Left forelimb (tissue), 1 donor: ENCODE measurements at places on chromosomes 1 and 21.

DNA sequence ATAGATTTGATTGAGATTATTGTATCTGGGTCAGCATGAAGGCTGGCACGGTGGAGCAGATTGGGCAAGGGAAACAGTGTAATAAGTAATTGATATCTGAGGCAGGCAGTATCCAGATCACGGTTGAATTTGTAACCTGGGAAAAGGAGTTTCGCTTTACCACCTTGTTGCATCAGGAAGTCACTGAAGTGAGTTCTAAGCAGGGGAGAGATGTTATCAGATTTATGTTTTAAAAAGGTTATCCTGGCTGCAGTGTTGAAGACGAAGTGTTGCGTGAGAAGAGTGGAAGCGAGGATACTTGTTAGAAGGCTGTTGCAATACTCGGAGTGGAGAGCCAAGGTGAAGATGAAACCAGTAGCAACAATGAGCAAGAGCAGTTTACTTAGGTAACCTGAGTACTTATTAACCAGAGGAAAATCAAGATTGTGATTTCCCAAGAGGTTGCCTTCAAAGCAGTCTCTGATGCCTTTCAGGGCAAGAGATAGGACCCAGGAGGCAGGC, 77.8 kb downstream of the LHX9 start:
- no peak for DNase-seq

DNA sequence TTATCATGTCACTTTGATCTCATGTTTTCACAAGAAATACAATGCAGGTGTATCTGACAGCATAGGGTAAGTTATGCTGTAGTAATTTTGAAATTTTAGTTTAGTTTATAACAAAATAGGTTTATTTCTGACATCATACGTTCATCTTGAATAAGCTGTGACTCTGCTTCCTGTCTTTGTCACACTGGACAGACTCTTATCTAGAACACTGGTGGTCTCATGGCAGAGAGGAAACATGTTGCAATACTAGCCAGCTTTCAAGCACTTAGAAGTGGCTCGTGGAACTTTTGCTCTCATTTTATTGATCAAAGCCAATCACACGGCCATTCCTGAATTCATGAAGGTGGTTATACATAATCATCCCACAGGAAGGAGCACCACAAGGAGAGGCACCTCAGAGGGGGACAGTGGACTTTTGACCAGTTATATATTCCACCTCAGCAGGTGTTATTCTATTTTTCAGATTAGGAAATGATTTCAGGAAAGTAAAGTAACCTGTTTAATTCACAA, 46.5 kb downstream of the CYP2J2 start:
- no peak for DNase-seq

DNA sequence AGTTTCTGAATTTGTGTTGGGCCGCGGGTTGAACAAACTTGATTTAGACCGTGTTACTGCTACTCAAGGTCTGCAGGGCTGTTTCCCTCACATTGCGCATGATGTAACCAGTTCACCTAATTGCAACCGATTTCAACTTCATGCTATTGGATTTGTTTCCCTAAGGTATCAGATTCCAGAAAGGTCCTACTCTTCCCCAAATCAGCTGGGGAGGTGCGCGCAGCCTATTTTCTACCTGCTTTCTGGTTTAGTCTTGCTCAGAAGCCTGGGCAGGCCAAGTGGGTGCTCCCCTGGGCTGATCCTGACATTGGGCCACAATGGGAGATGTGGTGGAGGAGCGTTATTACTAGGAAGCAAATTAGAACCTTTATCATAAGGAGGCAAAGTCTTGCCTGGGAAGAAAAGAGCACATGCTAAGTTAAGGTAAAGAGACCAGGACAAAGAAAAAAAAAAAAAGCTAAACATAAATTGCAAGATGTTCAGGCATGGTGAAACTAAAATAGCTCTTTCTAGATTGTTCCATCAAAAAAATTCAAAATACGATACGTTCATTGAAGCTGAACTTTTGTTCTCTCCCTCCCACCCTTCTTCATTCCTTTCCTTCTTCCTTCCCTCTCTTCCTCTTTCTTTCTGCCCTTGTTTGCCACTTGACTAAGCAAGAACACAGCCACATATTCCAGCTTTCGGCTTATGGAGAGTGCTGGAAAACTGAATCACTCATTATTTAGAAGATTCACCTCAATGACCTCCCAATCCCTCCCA, 28.8 kb upstream of the TARBP1 start:
- DNase-seq = no peak

DNA sequence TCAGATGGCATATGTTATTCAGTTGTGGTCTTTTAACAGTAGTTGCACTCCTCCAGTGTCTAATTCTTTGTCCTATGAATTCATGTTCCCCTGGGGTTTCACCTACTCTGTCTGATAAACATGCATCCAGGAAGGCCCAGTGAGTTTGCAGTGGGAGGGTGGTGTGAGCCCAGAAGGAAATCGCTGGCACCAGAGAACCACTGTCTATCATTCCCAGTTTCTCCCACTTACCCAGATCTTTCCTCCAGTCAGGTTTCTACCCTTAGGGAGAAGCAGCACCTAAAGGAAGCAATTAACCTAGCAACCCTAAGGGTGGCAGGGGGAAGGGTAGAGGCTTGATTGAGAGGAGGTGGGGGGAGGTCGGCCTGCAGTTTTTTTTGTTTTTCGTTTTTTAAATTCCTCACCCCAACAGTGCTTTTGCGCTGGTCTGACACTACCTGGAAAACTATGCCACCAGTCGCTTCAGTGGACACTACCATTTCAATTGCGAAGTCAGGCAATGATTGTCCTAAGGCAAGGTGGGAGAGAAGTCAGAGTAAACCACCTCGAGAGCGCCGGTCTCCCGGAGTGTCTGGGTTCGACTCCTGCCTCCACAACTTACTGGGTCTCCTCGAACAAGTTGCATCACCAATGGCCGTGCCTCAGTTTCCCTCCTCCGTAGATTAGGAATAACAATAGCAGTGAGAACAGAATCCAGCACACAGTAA, 766 bp upstream of the SLC44A3 start:
- no peak for DNase-seq

DNA sequence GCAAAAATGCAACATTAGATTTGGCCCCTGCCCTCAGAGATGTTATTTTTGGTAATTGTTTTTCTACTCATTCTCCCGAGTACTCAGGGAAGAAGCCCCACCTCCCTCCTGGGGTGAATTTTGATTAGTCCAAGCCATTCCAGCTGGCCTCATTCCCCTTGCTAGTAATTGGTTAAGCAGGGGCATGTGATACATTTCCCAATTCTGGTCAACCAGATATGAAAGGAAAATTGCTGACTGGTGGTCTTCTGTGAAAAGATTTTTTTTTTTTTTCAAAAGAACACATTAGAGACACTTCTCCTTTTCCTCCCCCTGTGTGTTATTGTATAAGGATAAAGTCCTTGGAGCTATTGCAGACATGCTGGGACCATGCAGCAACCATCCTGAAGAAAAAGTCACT, 71.1 kb upstream of the AKT3 start:
- no peak for DNase-seq

DNA sequence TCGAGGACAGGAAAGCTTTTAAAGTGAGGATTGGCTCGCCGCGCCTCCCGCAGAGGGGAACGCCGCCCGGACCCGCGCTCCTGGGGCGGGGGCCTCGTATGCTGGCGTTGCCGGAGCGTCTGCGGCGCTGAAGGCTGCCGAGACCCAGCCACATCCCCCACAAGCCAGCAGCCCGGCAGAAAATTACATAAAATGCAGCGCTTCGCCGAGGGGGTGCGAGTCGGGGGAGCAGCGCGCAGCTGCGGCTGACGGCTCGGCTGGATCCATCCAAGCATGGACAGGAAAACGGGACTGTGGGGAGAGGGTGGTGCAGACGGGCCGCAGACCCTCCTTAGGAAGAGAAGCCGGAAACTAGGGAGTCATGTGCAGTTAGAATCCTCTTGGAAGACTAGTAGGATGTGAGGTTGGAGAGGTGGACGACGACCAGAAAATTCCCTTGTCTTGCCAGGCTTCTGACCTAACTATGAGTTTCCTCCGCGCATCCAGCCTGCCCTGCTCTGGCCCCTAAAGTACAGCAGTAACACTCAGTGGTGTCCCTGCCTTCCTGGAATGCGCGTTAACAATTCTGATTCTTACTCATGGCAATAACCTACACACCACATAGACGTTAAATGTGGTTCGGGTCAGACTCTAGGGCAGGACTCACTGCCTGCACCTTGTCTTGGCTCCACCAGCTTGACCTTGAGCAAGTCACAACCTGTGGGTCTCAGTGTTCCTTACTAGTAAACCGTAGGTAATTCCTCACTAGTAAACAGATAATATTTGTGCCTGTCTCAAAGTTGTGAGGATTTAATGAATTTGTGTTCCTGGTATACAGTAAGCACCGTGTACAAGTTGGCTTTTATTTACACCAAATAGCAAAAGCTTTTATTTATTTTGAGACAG, 953 bp upstream of the BRWD1 start:
- DNase-seq = peak; percentile 87

DNA sequence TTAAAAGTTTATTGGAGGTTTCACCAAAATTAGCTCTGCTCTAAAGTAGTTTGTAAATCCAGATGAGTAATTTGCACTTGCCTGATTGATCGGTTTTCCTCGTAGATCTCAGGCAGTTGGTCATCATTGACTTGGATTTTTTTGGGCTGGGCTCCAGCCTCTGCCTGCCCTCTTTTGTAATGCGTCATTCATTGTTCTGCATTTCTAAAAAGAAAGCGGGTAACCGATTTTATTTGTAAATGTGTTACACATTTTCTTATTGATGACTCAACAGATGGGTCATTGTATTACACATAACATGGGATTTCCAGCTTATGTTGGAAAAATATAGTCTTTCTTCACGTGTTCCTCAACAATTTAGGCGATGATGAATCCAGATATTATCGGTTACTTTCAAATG, 5.5 kb downstream of the ETS2 start:
- DNase-seq = no peak

- DNase-seq = no peak
These were observed 2.4 kb downstream of the DRAXIN start for GRCh38 chr1:11693917-11694316.

- no peak for DNase-seq
These were observed 2.9 kb downstream of the NASP start for GRCh38 chr1:45586769-45587168.

DNA sequence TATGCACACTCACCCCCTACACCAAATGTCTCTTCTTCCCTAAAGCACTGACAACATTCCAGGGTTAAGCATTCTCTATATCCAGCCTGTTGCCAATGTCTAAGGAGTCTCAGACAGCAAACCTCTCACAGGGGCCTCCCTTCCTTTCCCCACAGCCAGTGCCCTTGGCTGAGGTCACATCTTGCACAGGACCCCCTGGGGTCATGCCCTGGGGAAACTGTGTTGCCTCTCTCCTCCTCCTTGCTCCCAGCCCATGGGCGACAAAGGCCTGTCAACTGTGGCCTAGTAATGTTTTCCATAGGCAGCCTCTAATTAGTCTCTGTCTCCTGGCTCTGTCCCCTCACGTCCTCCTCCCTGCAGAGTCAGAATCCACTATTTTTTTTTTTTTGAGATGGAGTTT, 54.6 kb downstream of the NENF start:
- DNase-seq = no peak

DNA sequence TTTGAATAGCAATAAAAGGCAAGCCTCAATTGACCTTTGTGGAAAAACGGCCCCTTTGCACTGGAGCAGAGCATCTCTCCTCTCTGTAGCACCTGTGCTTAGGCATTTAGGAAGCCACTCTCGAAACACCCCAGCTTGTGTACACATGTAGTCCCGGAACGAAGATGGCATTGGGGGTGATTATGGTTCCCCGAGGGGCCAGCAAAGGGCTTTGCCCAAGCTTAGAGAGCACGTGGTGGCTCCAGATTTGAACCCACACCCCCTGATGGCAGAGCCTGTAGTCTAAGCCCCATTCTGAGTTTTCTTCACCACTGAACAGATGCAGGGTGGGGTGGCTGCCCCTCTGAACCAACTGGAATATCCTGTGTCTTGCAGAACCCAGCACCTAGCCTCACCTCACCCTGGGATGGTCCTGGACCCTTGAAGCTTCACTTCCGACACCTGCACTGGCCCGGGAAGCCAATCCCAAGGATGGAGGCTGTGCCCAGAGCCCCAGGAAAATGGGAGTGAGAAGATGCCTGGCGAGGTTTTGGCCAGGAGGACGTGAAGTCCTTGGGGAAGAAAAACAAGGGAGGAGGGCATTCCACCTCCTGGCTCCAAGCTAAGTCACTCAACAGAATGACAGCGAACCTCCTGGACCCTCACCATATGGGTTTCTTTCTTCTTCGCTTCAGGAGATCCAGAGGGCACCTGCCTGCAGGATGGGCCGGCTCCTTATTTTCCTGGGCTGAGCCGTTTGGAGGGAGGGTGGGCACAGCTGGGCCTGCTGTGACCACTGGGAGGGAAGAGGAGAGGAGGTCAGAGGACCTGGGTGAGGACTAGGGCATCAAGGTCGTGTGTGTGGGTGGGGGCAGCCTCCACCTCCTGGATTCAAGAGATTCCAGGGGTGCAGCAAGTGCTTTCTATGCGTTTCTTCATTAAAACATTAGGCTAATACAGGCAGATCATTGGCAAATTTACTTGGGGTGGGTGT, 37.7 kb downstream of the IGFN1 start:
- peak; percentile 22 for DNase-seq

- no peak for DNase-seq
These were observed 43.9 kb downstream of the TGFBR3 start for GRCh38 chr1:91842056-91842455.

DNA sequence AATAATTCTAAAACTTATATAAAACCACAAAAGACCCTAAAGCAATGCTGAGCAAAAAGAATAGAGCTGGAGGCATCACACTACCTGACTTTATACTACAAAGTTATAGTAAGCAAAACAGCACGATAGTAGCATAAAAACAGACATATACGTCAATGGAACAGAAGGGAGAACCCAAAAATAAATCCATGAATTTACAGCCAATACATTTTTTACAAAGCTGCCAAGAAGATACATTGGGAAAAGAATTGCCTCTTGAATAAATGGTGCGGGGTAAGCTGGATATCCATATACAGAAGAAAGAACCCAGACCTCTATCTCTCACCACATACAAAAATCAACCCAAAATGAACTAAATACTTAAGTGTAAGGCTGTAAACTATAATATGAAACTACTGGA, 51.3 kb upstream of the KRTAP11-1 start:
- DNase-seq = no peak

DNA sequence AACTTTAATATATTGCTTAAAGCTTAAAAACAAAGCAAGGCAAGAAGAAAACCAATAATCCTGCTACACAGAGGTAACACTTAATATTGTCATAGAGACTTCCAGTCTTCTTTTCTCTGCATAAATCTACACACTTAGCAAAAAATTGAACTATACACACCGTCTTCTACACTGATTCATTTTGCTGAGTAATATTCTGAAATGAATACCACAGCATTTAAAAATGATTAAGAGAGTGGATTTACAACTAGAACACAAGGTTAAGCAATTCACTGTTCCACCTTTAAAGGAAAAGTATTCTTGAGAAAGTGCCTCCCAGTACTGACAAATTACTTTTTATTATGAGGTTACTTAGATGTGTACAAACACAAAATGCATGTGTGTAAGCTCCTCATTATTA, 22.2 kb upstream of the ITPKB start:
- no peak for DNase-seq

DNA sequence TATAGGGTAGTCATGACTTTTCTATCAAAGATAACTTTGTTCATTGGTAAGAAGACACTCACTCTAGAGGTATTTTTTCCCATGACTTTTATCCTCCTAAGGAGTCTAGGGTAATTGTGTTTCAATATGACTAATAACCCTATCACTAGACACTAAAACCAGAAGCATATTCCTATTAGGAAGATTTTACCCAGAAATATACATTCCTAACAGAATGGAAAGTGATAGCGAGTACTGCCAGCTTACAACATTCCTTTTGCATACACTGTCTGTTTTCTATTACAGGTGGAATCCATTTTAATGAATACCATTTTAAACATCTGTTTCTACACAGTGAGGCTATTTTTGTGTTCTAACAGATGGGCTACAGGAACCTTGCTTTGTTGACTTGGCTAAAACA, 31.4 kb upstream of the C1orf185 start:
- no peak for DNase-seq

GRCh38 chr21:37226041-37226920, 40.9 kb downstream of the VPS26C start:
- no peak for DNase-seq
